ENCODE measurements at places on chromosomes 3 and 15.

DNA sequence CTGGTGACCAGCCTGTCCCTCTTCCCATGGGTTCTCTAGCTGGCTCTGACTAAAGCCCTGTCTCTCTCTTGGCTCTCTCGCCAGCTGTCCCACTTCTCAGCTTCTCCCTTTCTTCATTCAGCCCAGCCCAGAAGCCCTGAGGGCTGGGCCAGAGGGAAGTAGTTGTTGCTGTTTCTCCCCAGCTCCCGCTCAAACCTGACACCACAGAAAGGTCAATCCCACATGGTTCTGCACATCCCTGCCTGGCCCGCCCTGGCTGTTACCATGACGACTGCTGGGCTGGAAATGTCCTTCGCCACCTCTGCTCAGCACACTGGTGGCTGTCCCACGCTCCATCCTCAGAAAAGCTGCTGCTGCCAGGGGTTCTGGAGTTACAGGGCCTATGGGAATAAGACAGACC is 25.9 kb downstream of the CCDC32 start:
- DNase-seq, result no peak

GRCh38 chr15:55475842-55476241 is 32.2 kb downstream of the DNAAF4 start:
- DNase-seq, result no peak

DNA sequence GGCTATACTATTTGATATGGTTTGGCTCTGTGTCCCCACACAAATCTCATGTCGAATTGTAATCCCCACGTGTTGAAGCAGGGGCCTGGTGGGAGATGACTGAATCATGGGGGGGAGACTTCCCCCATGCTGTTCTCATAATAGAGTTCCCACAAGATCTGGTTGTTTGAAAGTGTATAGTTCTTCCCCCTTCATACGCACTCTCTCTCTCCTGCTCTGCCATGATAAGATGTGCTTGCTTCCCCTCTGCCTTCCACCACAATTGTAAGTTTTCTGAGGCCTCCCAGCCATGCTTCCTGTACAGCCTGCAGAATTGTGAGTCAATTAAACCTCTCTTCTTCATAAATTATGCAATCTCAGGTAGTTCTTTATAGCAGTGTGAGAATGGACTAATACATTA is 290.1 kb upstream of the CHRM5 start:
- DNase-seq, result no peak

DNA sequence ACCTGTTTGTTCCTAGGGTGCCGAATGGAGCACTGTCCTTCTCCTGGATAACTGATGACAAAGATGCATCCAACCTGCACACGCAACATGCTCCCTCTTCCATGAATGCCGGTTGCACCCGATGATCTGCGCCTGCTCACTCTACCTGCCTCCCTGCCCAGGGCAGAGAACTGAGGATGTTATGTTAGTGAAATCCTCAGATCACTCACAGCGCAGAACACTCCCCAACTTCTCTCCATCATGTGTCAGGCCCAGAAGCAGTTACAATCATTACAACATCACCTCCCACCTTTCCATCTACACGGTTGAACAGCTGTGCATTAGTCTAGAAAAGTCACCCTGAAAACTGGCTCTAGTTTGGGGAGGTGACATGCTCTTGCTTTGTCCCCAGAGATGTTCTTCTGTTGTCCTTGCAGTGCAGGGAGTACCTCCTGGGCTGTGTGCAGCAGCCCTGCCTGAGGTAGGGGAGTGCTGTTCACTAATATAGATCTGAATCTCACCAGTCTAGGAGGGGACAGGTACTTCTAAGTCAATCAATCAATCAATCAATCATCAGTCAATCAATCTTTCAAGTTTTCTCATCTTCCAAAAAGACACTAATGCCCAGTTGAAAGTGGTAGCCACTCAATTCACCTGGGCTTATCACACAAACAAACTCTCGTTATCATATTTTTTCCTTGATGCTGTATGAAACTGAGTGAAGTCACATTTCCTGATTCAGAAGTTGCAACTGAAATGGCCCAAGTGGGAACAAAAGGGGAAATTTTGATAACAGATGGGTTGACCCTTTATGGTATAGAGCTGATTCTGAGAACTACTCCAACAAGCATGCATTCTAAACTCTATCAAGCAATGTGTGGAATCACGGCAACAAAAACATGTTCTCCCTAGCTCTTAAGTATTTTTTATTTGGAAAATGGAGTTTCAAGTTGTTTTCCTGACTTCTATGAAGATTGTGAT is 15.4 kb upstream of the ISLR start:
- DNase-seq, result no peak

- no peak for DNase-seq
Observed at GRCh38 chr3:180066598-180066997, 29.9 kb upstream of the PEX5L start.

- DNase-seq, result no peak
Observed at GRCh38 chr3:180102134-180102533, 65.4 kb upstream of the PEX5L start.

Measured in ureter (tissue), 1 donor.